ENCODE measurements at places on chromosomes 4 and X.

GRCh38 chrX:68193234-68193633 is 240.1 kb downstream of the OPHN1 start:
- DNase-seq = no peak

DNA sequence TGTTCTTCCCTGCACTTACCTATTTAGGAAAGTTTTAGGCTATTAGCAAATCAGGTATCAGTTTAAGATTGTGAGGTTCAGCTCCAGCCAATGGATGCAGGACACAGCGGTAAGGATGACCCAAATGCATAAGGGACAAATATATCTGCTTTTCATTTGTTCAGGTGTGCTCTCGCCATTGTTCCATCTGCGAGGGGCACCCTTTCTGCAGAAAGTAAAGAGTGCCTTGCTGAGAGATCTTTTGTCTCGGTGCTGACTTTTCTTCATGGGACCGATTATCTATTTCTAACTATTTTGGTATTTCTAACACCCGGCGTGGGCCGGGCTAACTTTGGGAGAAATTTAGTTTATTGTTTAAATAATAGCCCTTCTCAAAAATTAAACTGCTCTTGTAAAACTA is 49.0 kb downstream of the CCDC149 start:
- no peak for DNase-seq

GRCh38 chr4:54842656-54843055 is 184.9 kb downstream of the KIT start:
- DNase-seq = no peak

GRCh38 chrX:68461093-68461492 is 27.8 kb upstream of the OPHN1 start:
- DNase-seq = no peak

GRCh38 chrX:41153448-41153847 is 68.2 kb downstream of the USP9X start:
- DNase-seq = no peak

GRCh38 chrX:117511379-117511778 is 605.2 kb downstream of the KLHL13 start:
- no peak for DNase-seq

- no peak for DNase-seq
Observed at GRCh38 chr4:66929748-66930147, 615.6 kb downstream of the CENPC start.

GRCh38 chr4:5340991-5341451 is 289.7 kb downstream of the STK32B start:
- DNase-seq = no peak

DNA sequence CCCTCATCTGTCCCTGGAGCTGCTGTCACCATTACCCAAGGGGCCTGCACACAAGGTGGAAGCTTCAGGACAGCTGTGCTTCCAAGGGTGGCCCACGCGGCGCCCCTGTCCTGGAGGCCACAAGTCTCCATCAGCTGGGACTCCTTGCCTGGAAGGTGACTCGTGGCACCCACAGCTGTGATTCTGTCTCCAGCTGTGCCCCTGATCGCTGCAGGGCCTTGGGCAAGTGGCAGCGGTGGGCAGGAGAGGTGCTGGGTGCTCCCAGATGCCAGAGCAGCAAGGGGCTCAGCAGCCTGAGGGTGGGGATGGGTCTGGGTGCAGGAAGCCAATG is 9.0 kb upstream of the DUSP9 start:
- no peak for DNase-seq

GRCh38 chrX:48045410-48046311 is 25.8 kb downstream of the ZNF630 start:
- no peak for DNase-seq

GRCh38 chrX:24150898-24151297 is 1.4 kb downstream of the ZFX start:
- DNase-seq = no peak

- DNase-seq = no peak
Observed at GRCh38 chrX:87728024-87728423, 210.4 kb downstream of the KLHL4 start.

DNA sequence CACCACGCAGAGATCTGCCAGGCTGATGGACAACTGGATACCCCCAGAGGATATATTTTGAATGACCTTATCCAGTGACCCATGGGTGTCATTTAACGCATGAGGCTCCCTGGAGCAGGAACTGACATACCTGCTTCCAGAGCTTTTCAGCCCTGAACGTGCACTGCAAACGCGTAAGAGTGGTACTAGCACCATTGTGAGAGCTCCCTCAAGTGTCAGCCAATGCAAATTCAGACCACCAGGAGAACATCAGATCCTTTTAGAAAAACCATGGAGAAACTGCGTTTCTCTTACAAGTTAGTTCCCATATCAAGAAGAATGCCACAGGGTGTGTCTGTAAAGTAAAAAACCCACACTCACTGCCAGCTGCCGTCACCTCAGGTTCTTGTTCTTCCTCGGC is 7.3 kb downstream of the TREX2 start:
- DNase-seq = no peak

GRCh38 chrX:141673946-141674345 is 24.6 kb downstream of the SPANXD start:
- no peak for DNase-seq

DNA sequence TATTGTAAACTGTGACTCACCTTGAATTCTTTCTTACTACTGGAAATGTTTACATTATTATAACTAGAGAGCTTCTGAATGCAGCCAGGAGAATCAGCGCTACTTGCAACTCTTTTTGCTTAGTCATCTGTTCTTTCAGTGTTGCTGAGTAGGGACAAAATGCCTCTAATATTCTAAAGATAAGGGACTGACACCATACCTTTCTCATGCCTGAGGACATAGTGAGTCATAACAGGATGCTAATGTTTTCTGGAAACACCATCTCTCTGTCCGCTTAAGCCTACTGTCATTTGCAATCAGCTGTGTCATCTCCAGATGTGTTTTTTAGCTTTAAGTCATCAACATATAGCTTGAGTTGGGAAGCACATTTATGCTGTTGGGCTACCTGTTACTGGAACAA is 108.3 kb downstream of the QRFPR start:
- no peak for DNase-seq

DNA sequence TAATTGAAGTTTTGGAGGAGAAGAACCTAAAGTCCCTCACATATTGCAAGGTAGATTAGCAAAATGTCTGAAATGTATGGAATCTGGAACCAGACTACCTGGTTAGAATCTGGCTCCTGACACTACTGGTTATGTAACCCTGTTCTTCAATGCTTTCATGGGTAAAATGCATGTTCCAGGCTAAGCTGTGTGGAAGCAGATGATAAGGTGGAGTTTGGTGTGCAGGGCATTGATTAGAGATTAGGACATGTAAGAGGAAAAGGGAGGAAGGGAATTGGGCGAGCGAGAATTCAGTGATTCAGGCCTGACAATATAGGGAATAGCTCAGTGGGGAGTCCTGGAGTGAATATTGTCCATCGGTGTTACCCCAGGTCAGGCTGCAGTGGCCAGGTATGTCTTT is 165.8 kb upstream of the SFRP2 start:
- no peak for DNase-seq

GRCh38 chr4:21451032-21451431 is 497.5 kb downstream of the KCNIP4 start:
- DNase-seq = no peak

DNA sequence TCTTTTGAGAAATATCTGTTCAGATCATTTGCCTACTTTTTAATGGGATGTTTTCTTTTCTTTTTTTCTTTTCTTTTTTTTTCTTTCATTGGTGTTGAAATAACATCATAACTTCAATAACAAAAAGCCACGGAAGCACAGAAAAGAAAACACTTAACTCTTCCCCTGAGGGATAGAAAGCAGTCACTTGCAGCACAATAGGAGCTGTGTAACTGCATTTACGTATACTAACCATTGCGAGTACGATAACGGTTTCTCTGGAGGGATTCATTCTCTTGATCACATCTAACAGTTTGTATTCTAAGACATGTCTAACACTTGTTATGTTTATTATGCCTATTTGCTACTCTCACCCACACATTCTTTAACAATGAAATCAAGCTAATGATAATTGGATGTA is 27.3 kb downstream of the C4orf46 start:
- DNase-seq = no peak

- DNase-seq = no peak
Observed at GRCh38 chr4:100742045-100742444, 224.2 kb upstream of the EMCN start.

GRCh38 chrX:105462186-105462585 is 241.7 kb upstream of the TEX13A start:
- no peak for DNase-seq

DNA sequence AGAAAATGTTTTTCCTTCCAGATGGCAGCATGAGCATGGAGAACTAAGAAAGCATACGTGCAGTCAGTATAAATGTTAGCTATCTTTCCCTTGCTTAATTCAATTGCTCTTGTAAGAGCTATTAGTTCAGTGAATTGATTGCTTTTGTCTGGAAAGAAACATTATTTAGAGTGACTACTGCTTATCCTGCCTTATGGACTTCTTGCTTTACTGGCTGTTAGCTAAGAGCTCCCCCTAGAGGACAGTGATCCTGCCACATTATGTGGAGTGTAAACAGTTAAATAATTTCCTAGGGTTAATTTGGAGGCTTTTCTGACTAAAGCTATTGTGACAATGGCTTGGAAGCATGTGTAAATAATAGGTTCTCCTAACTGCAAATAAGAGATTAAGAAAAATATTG is 1402.4 kb downstream of the FAM133A start:
- no peak for DNase-seq

- DNase-seq = no peak
Observed at GRCh38 chr4:55014876-55015275, 110.5 kb downstream of the KDR start.

DNA sequence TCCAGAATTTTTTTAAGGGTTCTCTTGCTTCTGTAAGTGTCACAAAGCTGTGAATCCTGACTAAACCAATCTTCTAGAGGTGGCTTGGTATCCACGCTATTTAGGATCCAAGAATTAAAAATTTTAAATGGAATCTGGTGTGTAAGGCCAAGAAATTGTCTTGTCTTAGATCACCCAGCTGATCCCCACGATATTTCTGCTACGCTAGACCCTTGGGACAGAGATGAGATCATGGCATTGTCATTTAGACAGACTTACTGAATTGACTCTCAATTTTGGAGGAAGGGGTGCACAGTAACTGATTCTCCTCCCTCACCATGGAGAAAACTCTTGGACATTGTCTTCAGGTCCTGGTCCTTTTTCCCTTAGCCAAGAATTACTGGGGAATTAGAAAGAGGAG is 5.7 kb downstream of the GPRIN3 start:
- DNase-seq = no peak

DNA sequence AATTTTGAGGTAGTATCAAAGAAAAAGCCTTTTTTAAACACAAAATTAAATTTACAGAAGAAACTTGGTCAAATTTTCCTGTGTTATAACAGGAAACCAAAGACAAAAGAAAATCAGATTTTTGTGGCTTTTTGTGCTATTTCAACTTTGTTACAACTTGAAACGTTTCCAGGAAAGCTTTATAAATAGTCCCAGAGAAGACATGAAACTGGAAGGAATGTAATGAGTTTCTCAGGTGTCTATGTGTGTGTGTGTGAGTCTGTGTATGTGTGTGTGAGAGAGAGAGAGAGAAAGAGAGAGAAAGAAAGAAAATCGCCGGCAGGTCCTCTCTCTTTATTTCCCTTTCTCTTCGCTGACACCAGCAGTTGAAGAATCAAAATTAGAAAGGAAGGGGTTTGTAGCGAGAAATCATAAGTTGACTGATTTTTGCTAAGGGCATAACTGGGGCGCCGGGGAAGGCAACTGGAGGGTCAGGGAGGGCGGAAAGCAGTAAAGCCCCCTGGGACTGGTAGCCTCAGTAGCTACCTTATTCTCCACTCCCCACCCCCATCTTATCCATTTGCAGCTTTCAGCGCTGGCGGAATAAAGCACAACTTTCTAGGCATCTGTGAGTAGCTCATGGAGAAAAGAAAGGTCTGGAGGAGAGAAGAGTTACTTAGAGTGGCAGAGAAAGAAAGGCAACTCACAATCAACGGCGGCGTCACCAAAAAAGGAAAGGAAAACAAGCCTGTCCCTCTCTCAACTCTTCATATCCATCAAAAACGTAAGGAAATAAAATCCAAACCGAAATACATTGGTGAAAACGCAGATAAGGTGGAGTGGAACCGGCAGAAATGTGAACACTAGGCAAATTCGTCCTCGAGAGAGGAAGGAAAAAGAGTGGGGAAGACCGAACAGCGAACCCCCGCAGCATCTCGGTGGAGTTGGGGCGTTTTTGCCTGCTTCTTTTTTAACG is 1.3 kb downstream of the TMEM47 start:
- no peak for DNase-seq

DNA sequence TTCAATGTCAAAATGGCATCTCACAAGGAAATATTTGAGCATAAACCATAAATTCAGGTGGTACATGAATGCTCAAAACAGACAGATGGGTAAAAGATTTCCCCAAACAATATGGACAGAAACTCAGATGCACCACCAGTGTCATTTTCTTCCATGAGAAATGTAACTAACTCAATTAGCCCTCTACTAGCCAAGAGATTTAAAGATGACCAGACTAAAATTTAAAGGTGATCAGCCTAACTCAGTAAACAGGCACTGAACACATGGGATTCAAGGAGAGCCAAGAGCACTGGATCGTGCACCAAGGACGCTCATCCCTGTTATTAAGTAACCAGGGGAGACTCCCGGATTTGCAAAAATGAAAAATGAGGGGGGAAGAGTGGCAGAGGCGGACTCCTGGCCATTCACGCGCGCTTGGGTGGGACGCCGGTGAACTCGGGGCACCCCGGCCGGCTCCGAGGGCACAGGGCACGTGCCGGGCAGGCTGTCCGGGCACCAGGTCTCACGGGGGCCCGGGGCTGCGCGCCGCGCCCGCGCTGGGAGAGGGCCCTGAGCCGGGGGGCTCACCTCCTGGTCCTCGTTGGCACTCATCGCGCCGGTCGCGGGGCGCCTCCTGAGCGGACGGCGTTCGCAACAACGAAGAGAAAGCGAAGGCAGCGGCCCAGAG is 490 bp downstream of the RWDD4 start:
- DNase-seq = peak; percentile 72

- DNase-seq = no peak
Observed at GRCh38 chr4:184232202-184232601, 14.5 kb upstream of the ENPP6 start.

DNA sequence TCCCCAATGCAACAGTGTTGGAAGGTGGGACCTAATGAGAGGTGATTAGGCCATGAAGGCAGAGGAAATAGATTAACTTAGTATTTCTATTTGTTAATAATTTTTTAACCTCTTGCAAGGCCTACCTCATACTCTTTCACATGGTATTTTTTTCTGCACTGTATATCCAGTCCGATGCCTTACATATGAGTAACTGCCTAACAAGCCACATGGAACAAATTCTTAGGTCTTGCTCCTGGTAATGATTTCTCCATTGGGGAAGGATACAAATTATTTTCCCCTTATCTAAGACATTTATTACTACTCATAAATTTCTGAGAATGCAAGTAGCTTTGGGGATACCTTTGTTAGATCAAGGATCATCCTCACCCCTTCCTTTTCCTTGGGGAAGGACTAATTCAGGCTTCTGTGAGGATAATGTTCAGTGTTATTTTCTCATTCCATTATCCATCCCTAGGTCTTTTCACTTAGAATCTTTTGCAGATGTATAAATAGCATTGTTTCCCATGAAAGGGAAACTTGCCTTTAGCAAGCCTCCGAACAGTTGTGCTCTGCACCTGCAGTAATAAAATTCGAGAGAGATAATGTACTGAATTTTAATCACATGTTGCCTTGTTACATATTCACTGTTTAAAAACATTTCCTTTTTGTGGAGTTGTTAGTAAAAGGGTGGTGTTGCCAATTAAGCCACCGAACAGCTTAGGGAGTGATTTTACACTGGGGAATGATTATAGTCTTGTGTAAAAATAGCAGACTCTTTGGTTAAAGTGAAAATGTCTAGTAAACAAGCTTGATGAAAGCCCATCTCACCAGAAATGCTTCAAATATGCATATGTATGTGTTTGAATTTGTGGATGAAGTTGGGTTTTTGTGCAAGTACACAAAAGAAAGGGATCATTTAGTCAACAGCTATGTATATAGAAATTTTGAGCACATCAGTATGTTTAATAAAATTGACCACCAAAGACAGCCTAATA is 89.9 kb downstream of the CFAP299 start:
- no peak for DNase-seq

Data from activated T-cell treated with anti-CD3 and anti-CD28 coated beads, Interleukin-2, amount 50 U/mL, for 24 hours (primary cell).